Caki2 (cell line): ENCODE measurements at places on chromosomes 7 and 10.

- no peak for DNase-seq
These were observed 182.4 kb downstream of the MYOF start for GRCh38 chr10:93299606-93300287.

DNA sequence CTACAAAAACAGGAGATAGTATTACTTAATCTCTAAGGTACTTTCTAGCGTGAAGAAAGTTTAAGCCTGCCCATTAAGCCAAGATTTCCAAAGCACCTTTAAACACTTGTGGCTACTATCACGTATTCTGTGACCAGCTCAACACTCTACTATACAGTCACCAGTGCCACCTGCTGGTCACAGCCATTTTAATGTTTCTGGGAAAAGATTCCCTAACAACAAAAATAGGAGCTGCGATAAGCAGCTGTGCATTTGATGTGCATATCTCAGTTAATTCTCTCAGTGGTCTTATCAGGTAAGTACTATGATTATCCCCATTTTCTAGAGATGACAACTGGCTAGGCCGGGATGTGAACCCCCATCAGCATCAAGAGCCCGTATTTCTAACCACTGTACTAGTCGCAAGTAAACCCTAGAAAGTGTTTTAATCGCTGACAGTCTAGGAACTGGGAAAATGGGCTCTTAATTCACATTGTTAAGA is 860 bp downstream of the SEC31B start:
- peak; percentile 48 for DNase-seq

GRCh38 chr10:17206210-17206709 is 4.8 kb upstream of the TRDMT1 start:
- DNase-seq, result peak; percentile 77

DNA sequence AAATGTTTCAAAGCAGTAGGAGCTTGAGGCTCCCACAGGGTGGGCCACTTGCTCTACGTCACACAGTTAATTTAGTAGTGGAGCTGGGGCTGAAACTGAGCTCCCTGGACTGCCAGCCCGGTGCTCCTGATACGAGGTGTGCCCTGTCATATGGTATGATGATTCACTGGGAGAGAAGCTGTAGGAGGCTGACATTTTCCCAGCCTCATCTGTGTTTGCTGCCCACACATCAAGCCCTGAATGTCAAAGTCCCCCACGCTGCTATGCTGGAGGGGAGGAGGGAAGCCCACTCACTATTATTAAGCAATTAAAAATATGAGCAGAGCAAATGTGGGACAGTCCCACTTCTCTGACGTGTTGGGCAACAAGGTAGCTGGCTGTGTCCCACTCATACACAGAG is 81.2 kb upstream of the SORCS3 start:
- no peak for DNase-seq

GRCh38 chr7:110626414-110626813 is 464.5 kb upstream of the LRRN3 start:
- DNase-seq, result no peak

- no peak for DNase-seq
These were observed 28.6 kb downstream of the FAM13C start for GRCh38 chr10:59333701-59334100.

- no peak for DNase-seq
These were observed 34.5 kb downstream of the PAXIP1 start for GRCh38 chr7:154968336-154969001.

DNA sequence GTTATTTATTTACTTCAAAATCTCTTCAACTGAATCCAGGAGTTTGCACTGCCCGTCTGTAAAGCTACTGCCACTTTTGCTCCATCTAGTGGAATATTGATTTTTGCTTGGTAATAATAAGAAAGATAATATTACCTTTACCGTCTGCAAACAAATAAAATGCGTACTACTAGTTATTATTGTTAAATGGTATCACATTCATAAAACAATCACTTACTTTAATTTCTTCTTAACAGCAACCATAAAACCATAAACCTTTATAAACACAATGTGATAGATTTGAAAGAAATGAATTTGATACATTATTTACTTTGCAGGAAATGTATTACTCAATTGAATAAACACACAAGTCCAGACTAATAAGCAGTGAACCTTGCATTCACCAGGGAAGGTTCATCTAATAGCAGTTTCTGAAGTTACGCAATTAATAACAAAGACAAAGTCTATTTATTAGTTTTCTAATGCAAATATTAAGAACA is 6.4 kb downstream of the AGMO start:
- peak; percentile 36 for DNase-seq

- DNase-seq, result no peak
These were observed 5.5 kb upstream of the LIPN start for GRCh38 chr10:88754287-88754686.

DNA sequence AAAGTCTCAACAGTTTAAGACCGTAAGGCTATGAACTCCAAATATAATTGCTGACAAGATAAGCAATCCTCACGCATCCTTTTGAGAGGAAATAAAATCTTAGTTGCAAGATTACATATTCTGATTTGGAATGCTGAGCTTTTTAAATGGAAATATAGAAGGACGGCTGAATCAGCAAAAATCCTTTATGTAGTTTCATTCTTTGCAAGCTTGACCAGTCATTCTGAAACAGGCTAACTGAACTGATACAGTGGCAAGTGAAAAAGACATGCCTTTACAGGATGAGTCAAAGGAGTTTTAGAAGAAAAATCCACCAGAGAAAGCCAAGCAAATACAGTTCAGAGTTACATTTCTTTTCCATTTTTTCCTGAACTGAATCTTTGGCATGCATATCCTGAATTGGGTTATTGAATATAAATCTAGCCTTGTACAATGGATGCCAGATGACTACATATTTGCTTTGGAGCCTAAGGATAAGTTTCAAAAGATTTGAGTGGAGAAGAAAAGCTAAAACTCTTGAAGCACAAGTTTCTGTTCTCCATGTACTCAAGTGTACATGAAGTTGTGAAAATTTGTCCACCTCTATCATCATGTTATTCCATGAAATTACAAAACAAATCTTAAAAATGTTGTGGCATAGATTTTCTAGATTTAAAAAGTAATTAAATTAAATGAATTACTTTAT is 4.4 kb downstream of the VIM start:
- DNase-seq, result no peak
